Stimulated activated CD8-positive, alpha-beta memory T cell treated with anti-CD3 and anti-CD28 coated beads, Interleukin-4, amount 100 ng/mL, for 4 hours (primary cell): ENCODE measurements at places on chromosomes 16 and 17.

- no peak for DNase-seq
Observed at GRCh38 chr17:73650140-73650539, 5.9 kb upstream of the SDK2 start.

DNA sequence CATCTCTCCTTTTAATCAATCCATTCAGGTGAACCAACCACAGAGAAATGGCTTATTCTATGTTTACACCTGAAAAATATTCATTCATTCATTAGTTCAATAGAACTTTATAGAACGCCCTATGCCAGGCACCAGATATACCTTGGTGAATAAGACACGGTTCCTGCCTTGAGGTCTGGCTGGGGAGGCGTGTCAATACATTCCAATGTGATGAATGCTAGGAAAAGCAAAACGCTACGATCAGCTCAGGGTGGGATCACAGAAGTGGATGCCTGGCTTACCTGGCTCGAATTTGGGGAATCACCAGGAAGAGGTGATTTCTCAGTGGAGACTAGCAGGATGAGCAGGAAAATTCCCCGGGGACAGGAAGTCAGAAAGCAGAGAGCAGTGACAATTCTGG is 17.5 kb upstream of the WFIKKN2 start:
- no peak for DNase-seq

GRCh38 chr17:63162406-63163157 is 196.5 kb downstream of the TANC2 start:
- DNase-seq: no peak

DNA sequence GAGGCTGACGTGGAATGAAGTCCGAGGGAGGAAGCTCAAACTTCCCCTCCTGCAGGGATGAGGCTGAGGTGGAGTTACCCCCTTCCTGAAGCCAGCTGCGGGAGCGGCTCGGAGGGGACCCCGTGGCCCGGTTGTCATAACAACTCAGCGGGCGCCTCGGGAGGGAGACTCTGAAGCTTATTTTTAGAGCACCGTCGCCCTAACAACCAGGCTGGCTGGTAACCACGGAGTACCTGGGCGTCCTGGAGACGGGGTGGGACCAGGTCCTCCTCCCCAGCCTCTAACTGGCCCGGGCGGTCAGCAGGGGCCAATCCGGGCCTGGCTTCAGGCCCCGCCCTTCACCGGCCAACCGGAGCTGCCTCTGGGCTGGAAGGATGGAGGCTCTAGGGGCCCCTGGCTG is 27.7 kb downstream of the NECAB2 start:
- no peak for DNase-seq

DNA sequence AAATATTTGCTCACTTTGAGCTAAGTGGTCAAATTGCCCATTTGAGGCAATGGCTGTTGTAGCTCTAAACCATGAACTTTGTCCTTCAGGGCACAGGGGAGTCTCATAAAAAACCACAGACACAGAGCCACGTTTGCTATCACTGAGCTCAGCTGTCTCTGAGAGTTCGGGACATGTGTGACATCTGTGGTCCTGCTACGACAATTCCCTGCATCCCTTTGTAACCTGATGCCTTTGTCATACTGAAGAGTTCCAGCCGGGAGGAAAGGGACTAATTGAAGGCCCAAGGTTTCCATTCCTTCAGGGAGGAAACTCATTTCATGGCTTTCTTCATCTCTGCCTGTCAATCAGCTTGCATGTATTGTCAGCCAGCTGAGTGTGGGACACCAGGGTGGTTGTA is 599.4 kb upstream of the CDH5 start:
- DNase-seq: no peak

DNA sequence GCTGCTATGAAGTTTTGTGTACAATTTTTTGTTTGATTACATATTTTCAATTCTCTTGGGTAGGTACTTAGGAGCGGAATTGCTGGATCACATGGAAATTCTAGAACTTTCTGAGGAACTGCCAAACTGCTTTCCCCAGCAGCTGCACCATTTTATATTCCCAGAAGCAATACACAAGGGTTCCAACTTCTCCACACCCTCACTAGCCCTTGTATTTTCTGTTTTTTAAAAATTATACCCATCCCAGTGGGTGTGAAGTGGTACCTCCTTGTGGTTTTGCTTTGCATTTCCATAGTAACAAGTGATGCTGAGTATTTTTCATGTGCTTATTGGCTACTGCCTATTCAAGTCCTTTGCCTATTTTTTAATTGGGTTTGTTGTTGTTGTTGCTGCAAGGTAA is 20.9 kb downstream of the NACA2 start:
- DNase-seq: no peak

GRCh38 chr17:12830777-12831247 is 41.5 kb downstream of the ARHGAP44 start:
- DNase-seq: no peak

- DNase-seq: no peak
Observed at GRCh38 chr17:82687375-82687861, 11.1 kb downstream of the RAB40B start.

DNA sequence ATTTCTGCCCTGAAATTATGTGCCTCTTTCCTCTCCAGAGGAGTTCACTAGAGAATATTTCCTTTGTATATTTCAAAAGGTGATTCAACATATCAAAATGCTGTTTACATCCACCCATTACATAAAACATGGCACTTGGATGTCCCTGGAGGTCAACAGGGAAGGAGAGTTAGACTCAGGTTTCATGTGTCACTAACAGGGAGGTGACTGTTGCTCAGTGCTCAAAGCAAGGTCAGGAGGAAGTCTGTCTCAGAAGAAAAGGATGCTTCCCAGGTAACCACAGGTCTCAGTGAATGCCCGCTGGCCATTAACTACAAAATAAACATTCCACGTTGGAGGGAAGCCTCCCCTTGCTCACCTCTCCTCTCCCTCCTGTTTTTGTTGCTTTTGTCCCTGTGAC is 198.6 kb downstream of the AXIN2 start:
- DNase-seq: no peak

- no peak for DNase-seq
Observed at GRCh38 chr17:9004132-9004960, 17.0 kb upstream of the NTN1 start.

- no peak for DNase-seq
Observed at GRCh38 chr17:34578656-34579016, 746 bp upstream of the TMEM132E start.

DNA sequence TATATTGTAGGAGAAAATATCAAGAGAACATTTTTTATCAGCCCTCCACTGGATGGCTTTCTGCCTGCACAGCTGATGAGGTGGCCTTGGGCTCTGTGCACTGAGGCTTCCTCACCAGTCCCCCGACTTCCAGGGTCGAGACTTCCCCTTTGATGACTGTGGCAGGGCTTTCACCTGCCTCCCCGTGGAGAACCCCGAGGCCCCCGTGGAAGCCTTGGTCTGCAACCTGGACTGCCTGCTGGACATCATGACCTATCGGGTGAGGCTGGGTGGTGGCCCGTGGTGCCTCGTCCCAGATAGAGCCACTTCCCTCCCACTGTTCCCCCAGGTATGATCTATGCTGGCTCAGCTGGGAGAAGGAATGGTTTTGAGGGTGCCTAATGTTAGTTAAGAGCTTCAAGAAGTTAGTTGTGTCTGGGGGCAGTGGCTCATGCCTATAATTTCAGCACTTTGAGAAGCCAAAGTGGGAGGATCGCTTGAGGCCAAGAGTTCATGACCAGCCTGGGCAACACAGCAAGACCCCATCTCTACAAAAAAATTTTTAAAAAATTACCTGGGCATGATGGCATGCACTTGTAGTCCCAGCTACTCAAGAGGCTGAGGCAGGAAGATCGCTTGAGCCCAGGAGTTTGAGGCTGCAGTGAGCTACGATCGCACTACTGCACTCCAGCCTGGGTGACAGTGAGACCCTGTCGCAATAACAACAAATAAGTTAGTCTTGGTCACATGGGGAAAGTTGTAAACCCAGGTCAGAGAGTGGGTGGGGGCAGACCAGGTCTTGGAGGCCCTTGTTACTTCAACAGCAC is 11.8 kb downstream of the FCSK start:
- no peak for DNase-seq

DNA sequence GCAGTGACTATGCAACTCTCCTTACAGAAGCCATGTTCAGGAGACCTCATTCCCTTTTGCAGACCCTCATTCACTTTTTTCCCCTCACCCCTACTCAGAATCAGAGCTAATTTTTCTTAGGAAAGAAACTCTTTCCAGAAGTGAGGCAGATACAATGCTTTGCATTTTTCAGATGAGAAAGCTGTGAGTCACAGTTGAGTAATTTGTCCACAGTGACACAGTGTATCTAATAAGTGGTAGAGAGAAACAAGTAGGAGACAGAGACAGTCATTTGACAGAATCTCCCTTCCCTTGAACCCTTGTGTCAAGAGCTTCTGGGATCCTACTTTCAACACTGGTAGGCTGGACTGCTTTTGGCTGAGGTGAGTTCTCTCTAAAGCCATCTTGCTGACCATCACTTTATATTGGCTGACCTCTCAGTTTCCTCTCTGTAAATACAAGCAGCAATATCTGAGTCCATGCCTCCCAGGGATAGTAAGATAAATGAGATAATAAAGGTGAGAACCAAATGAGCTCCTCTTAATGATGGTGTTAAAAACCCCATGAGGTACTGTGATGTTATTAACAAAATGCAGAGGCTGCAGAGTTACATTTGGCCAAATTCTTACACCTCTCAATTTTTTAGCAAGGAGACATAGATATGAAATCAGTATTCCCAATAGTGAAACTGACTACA is 130.8 kb downstream of the CA10 start:
- DNase-seq: no peak

- no peak for DNase-seq
Observed at GRCh38 chr17:70295329-70295728, 126.0 kb downstream of the KCNJ2 start.

DNA sequence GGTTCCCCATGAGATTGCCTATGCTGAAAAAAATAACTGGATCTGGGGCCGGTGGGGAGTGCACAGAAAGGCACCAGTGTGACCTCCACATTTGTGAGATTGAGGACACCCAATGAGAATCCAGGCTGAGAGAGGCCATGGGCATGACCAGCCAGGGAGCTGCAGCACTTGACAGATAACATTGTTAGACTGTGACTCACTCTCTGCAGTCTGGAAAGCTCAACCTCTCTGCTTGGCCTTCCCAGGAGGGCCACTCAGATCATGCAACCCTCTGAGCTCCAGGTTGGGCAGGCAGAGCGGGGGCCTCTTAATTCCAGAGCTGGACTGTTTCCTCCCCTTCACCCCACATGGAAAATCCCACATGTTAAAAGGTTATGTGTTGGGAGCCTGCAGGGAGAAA is 30.1 kb downstream of the FZD2 start:
- DNase-seq: no peak

- no peak for DNase-seq
Observed at GRCh38 chr16:71645450-71645849, 19.5 kb downstream of the MARVELD3 start.

GRCh38 chr17:9768381-9768934 is 22.9 kb downstream of the DHRS7C start:
- DNase-seq: no peak

GRCh38 chr17:81251709-81252301 is 12.7 kb downstream of the NDUFAF8 start:
- no peak for DNase-seq

DNA sequence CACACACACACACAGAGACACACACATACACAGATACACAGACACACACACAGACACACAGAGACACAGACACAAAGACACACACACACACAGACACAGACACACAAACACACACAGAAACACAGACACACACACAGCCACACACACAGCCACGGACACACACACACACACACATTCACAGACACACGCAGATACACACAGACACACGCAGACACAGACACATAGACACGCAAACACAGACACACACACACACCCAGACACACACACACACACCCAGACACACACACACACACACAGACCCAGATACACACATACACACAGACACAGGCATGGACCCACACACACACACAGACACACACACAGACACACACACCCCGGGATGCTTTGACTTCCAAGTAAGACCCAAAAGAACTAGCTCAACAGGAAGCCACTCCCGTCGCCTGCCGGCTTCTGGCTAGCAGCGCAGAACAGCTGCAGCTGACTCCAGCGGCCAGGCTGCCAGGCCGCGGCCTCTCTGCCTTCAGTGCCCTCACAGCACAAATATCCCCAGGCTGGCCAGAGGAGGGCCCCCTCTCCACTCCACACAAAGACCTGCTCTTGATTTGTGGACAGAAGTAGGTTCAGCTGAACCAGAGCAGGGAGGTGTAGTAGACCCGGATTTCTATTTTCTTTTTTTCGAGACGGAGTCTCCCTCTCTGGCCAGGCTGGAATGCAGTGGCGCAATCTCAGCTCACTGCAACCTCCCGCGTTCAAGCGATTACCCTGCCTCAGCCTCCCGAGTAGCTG is 6.0 kb upstream of the CHRNE start:
- no peak for DNase-seq

DNA sequence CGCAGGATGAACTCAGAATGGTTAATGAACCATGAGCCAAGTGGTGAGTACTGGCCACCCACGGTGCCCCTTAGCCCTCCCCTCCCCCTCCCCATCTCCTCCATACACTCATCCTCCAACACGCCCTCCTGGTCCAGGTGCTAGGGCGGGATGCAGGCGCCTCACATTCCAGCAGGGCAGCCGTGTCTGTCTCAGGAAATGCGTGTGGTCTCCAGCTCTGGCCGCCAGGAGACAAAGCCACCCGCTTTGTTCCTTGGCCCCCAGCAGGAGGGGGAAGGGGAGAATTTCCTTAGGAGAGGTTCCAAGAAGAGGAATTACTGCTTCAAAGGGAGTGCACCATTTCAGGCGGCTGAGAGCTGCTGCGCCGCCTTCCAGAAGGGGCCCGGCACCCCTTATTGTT is 29.7 kb upstream of the RMI2 start:
- no peak for DNase-seq

- DNase-seq: no peak
Observed at GRCh38 chr17:55727920-55728319, 5.3 kb upstream of the TMEM100 start.

DNA sequence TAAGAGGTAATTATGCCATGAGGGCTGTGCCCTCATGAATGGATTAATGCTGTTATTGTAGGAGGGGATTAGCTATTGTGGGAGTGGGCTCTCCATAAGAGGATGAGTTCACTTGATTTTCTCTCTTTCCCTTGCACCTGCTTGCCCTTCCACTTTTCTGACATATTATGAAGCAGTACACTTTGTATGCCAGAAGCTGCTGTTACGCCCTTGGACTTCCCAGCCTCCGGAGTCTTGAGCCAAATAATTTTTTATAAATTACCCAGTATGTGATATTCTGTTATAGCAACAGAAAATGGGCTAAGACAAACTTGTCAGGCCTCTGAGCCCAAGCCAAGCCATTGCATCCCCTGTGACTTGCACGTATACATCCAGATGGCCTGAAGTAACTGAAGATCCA is 38.4 kb downstream of the PSMD12 start:
- no peak for DNase-seq
